ENCODE measurements at places on chromosomes 11 and 22.

DNA sequence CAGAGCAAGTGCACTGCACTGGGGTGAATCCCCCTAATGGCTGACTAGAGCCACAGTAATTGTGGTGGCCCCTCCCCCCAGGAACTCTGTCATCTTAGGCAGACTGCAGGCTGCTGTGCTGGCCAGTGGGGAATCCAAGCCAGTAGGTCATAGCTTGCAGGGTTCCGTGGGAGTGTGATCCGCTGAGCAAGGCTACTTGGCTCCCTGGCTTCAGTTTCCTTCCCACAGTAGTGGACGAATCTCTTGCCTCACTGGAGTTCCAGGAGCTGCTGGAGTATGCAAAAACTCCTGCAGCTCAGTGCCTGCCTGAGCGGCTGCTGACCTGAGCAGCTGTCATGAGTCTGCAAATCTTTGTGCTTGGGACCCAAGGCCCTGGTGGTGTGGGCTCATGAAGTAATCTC lies 13.2 kb downstream of the OOSP3 start:
- no peak for DNase-seq

GRCh38 chr22:43501878-43502277 lies 90.1 kb downstream of the MPPED1 start:
- DNase-seq = no peak

- DNase-seq = no peak
Observed at GRCh38 chr11:68287419-68287818, 15.6 kb upstream of the C11orf24 start.

DNA sequence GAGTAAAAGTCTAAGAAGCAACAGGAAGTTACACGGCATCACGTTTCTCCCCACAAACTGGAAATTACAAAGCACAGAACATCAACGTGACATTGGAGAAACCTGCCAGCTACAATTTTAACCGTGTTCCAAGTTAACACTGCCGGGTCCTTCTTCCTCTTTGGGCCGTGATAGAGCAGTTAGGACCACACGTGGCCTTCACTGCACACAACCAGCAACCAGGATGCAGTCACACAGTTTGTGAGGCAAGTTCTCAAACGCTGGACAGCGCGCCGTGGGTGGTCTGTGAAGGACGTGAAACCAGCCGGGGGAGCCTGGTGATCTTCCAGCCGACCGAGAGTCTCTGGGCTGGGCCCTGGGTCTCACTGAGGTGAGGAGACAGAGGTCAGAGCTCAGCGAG lies 14.6 kb downstream of the C11orf21 start:
- DNase-seq = no peak

GRCh38 chr11:75313513-75314272 lies 37.8 kb downstream of the ARRB1 start:
- no peak for DNase-seq

DNA sequence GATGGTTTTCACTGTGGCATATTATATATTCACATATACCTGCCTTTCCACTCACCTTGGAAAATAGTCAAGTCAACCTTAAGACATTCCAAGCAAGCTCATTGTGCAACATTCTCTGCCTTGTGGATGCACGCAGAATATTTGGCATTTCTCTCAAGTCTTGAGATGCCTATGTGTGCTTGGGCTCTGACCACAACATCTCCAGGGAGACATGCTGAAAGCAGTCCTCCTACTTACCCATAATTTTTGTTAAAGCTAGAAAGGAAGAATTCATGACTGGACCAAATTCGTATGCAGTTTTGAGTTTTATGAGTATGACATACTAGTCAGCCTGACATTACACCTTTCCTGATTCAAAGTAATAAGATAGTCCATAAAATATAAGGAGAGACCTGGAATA lies 684.0 kb downstream of the OPCML start:
- no peak for DNase-seq

GRCh38 chr11:2975594-2975993 lies 16.5 kb downstream of the NAP1L4 start:
- DNase-seq = peak; percentile 31

DNA sequence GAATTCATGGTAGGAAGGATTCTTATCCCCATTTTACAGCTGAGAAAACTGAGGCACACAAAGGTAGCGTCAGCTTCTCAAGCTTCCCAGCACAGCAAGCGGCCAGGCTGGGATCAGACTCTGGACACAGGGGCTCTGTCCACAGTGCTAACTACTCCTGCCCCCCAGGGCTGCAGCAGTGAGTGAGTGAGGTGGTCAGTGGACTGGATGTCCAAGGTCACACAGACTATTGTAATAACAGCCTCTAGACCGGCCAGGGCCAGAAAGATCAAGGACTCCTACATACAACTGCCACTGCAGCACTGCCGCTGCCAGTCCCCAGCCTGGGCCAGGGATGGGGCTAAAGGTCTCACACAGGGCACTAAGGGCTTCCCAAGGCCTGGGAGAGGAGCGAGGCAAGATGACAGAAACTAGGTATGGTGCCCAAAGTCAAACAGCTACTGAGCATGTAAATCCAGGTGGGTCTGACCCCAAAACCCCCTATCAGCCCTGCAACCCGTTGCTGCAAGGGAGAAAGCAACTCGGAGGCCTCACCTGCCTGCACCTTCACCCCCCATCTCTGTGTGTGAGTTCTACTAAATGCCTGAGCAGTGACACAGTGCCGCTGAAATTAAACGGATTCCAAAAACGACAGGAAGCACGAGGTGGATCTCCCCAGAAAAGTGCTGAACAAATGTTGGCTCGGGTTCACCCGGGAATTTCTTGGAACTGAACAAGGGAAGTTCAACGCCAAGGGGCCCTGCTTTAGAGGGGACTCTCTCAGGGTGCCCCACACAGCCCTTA lies 161.8 kb upstream of the GRK3 start:
- no peak for DNase-seq

- DNase-seq = peak; percentile 46
Observed at GRCh38 chr11:16788141-16789062, 50.0 kb downstream of the C11orf58 start.

GRCh38 chr22:50303515-50303847 lies 4.0 kb downstream of the PLXNB2 start:
- DNase-seq = no peak

DNA sequence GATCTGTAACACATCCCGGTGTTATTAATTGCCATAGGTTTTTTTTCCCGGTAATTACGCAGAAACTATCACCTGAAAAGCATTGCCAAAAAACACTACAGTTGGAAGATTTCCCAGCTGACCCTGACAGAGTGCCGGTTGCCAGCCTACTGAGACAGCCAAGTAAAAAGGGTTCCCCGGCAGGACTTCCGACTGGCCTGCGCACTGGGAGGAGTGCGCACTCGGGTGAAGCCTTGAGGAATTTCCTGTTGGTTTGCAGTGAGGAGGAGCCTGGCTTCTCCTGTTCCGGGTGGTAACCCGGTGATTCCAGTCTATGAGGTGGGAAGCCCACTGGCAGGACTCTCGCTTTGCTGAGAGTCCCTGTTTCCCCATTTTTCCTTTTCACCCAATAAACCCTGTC lies 52.1 kb downstream of the CNTF start:
- no peak for DNase-seq

DNA sequence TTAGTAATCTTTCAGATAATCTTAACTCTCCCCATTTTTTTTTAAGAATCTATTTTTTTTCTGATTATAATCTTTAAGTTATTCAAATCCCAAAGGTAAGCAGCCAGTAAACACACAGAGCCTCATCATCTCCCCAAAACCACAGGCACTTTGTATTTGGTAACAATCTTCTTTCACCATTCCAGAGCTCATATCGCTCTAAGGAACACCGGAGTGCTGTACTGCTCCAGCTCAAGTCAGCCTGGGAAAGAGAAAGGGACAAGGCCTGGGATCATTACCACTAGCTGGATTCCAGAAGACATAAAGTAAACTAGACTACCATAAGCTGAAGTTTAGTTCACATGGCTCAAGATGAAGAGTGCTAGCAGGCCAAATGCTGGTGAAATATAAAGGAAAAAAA lies 73.0 kb upstream of the APOA1 start:
- DNase-seq = no peak

GRCh38 chr11:117647872-117648271 lies 149.1 kb downstream of the DSCAML1 start:
- no peak for DNase-seq

GRCh38 chr11:132049205-132049604 lies 678.8 kb downstream of the NTM start:
- DNase-seq = no peak

DNA sequence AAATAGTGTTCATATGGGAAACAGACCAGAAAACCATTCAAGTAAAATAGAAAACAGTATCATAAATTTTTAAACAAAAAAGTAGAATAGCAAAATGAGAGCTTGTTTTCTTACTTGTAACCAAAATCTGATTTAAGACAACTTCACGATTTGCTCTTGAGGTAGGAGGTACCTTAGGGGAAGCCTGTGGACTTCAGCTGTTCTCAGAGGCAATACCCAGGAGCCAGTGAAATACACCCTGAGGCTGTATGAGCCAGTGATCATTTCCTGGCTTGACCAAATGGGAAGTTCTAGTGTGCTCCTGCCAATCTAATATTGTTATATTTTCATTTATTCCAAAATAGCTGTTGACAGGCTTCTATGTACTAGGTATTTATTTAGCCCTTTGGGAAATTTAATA lies 104.8 kb downstream of the ARHGAP42 start:
- DNase-seq = no peak

DNA sequence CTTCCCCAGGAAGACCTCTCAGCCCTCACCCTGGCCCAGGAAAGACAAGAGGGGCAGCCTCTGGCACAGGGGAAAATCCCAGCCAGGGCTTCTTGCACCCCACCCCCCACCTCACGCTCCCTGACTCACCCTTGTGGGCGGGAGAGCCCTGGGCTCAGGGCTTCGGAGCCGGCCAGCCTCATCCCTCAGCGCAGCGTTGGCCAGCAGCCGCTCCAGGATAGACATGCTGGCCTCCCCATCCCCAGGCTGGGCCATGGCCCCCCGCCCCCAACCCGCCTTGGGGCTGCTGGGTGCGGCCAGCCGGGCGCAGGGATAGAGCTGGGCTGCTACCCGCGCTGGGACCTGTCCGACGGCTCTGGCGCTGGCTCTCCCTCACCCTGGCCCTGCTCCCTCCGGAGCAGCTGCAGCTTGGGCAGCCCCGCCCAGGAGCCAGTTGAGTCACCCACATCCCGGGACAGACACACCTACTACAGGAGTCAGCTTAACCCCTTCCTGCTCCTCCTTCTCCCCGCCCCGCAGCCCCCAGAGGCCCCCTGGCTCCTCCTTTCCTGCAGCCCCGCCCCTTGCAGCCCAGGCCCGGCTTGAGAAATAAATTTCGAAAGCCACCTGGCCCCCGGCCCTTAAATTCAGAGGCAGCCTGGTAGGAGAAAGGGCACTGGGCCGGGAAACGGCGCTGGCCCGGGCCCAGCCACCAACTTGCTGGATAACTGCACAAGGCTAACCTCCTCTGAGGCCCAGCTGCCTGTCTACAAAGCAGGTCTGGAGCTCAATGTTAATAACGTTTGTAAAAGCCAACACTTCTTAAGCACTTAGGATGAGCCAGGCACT lies 13.4 kb downstream of the TNKS1BP1 start:
- no peak for DNase-seq

DNA sequence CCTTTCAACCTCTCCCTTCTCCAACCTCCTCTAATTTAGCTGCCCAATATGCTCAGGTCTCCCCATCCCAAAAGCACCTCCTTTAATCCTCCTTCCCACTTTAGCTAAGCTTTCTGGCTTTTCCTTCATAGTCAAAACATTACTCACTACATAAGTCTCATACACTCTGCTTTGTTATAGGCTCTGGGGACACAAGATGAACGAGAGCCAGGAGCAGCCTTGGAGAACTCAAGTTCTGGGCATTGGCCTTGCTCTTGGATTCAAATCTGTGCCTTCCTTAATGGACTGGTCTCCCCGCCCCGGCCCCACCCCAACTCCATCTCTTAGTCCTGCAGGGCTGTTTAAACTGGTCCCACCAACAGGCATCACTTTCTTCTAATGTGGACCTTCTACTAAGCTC lies 11.4 kb upstream of the HPX start:
- no peak for DNase-seq

DNA sequence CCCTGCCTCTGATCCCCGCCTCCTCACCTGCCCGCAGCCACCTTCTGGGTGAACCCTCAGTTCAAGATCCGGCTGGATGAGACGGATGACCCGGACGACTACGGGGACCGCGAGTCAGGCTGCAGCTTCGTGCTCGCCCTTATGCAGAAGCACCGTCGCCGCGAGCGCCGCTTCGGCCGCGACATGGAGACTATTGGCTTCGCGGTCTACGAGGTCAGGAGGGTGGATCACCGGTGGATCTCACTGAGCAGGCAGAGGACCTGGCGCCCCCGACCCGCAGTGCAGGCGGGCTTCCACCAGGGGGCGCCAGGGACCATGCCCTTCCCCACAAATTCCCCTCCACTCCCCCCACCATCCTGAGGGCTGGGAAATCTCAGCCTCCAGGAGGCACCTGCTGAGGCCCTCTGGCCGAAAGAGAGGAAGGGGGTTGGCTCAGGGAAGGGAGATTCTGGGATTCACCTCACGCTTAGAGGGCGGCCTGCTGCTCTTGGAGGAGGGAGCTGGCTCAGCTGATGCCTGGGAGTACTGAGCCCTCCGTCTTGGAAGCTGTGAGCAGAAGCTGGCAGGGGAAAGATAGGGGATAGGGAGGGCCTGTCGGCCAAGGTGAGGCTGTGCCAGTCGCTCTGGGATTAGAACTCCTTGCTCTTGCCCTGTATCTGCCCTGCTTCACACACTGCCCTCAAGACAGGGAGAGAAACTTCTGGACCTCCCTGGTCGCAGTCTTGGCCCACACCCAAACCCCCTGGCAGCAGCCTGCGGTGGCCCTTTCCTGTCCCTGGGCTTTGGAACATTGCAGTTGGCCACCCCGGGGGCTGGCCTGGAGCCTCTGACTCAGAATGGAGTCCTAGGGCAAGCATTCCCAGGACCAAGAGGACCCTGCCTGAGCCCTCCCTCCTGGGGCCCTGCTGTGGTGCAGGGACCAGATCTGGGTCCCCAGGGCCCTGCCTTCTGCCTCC lies 23.2 kb downstream of the CAPN1 start:
- DNase-seq = peak; percentile 49

DNA sequence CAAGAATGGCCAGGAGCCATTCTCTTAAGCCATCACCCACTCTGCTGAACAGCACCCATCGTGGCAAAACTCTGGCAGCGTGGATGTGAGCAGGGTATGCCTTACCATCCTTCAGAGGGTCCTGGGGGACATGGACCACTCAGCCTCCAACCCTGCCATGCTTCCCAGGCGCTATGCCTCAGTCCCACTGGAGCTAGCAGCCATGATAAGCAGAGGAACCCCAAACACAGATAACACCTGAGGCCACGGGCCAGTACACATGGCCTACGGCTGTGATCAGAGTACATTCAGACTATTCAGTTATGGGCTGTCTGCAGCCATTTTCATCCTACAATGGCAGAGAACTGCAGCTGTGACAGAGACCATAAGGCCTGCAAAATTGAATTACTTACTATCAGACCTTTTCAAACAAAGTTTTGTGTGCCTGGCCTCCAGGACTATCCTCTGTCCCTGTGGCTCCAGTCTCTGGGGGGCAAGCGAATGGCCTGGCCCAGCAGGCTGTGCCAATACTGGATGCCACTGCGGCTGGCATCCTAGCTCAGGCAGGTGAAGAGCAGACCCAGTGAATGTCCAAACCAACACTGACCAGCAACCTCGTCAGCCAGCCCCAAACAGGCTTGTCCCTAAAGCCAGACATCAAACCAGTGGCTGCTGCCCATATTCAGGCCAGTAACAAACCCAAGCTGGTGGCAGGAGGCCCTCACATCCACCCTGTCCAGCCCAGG lies 6.9 kb downstream of the ARVCF start:
- DNase-seq = no peak
